GM12891 (cell line): ENCODE measurements at places on chromosomes 13 and 19.

- DNase-seq: no peak
Observed at GRCh38 chr13:75694722-75695121, 58.6 kb downstream of the LMO7 start.

DNA sequence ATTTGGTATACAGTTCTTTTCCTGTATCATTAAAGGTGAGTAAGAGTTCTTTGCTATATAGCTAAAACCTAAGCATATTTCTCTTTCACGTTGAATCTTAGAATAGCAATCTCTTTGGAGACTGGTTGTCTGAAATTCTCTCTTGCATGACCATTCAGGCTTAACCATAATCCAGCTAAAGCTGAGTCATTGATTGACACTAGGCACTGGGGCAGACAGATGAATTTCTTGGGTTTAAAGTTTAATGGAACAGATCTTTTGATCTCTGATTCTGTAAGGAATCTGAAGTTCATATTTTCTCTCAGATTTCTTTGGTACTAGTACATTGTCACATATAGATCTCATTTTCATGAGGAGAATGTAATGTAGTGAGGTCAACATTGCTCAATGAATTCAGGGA lies 397.3 kb upstream of the MIR17HG start:
- DNase-seq: no peak

GRCh38 chr19:2138061-2138728 lies 13.2 kb downstream of the AP3D1 start:
- DNase-seq: no peak

- DNase-seq: no peak
Observed at GRCh38 chr19:18364826-18365528, 21.0 kb upstream of the GDF15 start.

GRCh38 chr19:3188627-3189596 lies 3.2 kb downstream of the NCLN start:
- no peak for DNase-seq

- no peak for DNase-seq
Observed at GRCh38 chr13:52882785-52883184, 34.3 kb upstream of the PCDH8 start.

GRCh38 chr13:31427151-31428100 lies 227.7 kb downstream of the B3GLCT start:
- no peak for DNase-seq

GRCh38 chr13:36850790-36851438 lies 31.9 kb downstream of the RFXAP start:
- DNase-seq: no peak

- DNase-seq: no peak
Observed at GRCh38 chr13:95060014-95060519, 241.2 kb downstream of the ABCC4 start.

- DNase-seq: no peak
Observed at GRCh38 chr19:4088975-4089374, 22.3 kb upstream of the ZBTB7A start.

- DNase-seq: no peak
Observed at GRCh38 chr19:920051-920864, 3.1 kb downstream of the KISS1R start.

- no peak for DNase-seq
Observed at GRCh38 chr13:51152701-51153100, 41.6 kb upstream of the C13orf42 start.

DNA sequence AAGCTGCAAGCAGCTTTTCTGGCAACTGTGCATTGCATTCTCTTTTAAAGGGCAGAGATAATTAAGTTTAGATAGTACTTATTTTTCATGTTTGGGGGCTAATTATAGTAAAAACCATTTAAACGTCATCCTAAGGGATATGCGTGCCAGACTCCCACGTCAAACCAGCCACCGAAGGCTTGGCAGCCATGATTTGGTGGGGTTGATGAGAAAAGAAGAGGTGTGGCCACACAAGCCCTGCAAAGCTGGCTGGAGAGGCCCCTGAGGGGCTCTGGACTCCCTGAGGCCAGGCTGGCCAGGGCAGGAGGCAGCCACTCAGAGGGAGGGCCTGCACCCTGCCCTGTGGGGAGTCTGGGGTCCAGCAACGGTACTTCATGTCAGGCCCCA lies 17.5 kb downstream of the PEPD start:
- DNase-seq: no peak

DNA sequence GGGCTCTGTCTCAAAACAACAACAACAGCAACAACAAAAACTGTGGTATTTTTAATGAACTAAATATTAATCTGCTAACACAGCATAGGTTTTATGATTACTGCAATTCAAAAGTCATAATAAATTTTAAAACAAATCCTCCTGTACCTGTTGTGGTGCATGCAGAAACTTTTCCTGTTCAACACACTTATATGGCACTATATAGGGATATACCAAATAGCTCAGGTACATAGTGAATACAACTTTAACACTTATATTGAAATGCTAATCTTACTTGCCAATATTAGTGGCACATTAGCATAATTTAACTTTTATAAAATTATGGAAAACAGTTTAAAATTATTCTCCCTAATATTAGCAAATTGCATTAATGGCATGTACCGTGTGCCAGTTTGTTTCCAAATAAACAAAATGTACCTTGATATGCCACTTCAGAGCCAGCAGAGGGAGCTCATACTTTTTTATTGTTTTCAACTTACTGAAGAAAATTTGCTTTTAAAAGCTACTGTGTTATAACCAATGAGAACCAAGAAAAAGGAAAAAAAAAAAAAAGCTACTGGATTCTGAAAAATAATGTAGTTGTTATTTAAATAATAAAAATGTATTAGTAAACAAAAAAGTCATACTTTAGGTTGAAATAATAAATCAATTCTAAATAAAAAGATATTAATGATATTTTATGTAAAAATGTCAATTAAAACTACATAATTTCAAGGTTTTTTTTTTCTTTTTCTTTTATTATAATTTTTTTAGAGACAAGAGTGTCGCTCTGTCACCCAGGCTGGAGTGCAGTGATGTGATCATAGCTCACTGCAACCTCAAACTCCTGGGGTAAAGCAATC lies 18.0 kb upstream of the RBM26 start:
- DNase-seq: no peak

GRCh38 chr13:46587807-46588418 lies 34.9 kb downstream of the LRCH1 start:
- no peak for DNase-seq

- DNase-seq: no peak
Observed at GRCh38 chr19:46731584-46731983, 14.3 kb upstream of the FKRP start.

DNA sequence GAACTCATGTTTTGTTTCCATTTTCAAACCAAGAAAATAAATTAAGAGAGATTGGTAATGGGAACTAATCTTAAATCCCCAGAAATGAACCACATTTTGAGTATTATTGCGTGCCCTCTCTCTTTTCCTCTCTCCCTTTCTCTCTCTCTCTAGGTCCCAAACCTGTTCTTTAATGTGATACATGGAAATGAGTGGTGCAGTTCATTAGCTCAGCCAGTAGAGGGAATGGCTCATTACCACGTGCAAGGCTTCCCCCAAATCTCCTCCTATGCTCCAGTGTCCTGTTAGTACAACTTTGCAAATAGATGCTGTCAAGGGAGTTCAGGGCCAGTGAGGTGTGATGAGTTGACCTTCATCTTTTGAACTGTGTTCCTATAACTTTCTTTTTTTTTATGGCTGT lies 178.4 kb downstream of the FGF9 start:
- peak; percentile 23 for DNase-seq

DNA sequence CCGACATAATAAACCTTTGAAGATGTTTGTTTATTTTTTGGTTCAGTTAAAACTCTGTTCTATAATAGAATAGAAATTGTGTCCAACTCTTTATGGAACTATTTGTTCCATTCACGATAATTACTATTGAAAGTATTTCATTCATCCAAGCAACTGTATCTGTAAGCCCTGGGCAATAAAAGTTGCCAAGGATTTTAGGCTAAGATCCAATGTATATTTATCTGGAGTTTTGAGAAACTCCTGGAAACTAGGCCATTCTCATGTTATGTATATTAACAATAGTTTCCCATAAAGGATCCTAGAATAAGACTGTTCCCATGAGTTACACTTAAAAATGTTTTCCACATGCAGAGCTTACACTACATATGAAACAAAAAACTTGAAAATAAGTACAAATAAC lies 261.6 kb downstream of the SLITRK6 start:
- DNase-seq: no peak

GRCh38 chr19:28691683-28692082 lies 521.3 kb downstream of the UQCRFS1 start:
- DNase-seq: no peak

- no peak for DNase-seq
Observed at GRCh38 chr13:110475550-110476219, 85.8 kb downstream of the RAB20 start.

- no peak for DNase-seq
Observed at GRCh38 chr19:55223291-55224037, 5.1 kb downstream of the TMEM86B start.

- DNase-seq: no peak
Observed at GRCh38 chr13:112880976-112881540, 88.0 kb upstream of the MCF2L start.

GRCh38 chr19:50949861-50950260 lies 3.0 kb downstream of the KLK5 start:
- DNase-seq: no peak

DNA sequence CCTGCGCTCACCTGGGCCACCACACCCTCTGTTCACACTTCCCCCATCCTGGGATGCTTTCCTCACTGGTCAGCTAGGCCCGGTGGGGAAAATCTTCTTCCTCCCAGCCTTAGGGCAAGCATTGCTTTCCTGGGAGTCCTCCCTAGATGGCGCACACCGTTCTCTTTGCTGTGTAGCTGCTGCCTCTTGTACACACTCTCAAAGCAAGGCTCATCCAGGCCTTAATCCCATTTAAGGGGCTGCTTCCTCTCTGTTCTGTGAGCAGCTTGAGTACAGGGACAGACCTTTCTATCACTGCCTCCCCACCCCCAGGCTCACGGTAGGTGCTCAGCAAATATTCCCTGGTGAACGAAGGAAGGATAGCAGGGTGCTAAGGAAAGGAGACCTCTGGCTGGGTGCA lies 11.1 kb downstream of the SLC7A10 start:
- no peak for DNase-seq

GRCh38 chr19:49954933-49955332 lies 6.0 kb downstream of the SIGLEC11 start:
- DNase-seq: no peak

DNA sequence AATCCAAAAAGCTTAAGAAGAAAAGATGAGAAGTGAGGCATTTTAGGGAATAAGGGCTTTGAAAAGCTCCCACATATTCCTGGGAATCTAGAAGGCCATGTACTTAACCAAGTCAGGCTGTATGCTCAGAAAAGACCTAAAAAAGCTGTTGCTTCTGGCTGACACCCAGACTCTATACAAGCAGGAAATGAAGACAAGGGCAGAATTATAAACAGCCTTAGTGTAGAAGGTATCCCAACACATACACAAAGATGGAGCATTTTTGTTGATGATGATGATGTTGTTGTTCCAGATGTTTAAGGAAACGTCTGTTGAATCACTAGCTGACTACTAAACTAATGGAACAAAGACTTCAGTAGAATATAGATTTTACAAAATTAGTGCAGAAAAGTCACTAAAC lies 26.1 kb upstream of the N4BP2L1 start:
- no peak for DNase-seq

- peak; percentile 83 for DNase-seq
Observed at GRCh38 chr19:6048793-6049405, 61.4 kb downstream of the RFX2 start.

- DNase-seq: no peak
Observed at GRCh38 chr13:42076309-42076713, 27.9 kb downstream of the DGKH start.

- DNase-seq: peak; percentile 61
Observed at GRCh38 chr19:19642506-19643157, 825 bp downstream of the GMIP start.

GRCh38 chr13:113774177-113775107 lies 15.4 kb downstream of the TMEM255B start:
- DNase-seq: no peak

DNA sequence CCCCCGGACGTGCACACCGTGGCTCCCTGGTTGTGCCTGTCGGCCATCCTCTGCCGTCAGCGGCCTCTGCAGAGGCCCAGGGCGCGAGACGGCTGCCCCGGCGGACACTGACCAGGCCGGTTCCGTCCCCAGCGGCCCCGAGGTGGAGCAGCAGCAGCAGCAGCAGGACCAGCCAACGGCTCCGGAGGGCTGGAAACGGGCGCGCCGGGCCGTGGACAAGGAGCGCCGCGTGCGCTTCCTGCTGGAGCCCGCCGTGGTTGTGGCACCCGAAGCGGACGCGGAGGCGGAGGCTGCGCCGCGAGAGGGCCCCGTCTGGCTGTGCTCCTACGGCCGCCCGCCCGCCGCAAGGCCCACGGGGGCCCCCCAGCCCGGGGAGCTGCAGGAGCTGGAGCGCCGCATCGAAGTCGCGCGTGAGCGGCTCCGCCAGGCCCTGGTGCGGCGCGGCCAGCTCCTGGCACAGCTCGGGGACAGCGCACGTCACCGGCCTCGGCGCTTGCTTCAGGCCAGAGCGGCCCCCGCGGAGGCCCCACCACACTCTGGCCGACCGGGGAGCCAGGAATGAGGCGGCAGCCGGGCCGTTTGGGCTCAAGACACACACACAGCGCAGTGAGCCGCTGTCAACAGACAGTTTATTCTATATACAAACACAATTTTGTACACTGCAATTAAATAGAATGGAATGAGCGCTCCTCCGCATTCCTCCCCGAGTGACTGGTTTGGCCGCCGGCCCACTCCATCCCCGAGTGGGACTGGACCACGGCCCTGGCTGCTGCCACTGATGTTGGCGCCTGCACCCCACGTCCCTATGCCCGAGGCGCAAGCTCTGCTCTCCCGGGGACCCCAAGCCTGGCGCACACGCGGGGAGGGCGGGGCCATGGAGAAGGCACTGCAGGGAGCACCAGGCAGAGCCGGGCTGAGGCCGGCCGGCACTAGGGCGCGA lies 9.1 kb downstream of the GRIN3B start:
- no peak for DNase-seq

DNA sequence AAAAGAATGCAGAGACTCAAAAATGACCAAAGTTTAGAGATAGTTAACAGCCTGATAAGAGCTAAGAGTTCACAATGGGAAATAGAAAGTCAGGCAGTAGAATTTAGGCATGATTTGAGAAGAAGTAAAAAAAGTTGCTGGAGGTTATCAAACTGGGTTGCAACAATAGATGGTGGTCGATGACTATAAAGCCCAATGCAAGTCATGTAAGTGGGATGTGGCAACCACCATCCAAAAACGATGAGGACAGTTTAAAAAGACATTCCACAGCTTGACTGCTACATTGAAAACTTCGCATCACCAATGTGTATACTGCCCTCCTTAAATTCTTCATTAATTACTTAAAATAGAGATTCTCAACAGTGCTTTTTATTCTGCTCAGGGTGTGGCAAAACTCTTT lies 19.7 kb downstream of the ELF1 start:
- DNase-seq: no peak

DNA sequence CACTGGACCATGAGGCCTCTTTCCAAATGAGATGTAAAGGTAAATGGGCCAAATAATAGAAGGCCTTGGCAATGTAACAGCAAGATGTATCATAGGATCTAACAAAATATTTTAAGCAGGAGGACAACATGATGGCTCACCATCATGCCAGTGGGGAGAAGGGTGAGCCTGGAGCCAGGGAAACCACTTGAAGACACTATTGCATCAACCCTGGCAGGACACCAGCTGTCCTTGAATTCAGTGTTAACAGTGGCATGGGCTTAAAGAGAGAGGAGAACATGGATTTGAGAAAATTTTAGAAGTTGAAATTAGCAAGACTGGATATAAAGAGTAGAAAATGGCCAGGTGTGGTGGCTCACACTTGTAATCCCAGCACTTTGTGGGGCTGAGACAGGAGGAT lies 6.7 kb upstream of the RCBTB2 start:
- DNase-seq: no peak
